MCF 10A (cell line): ENCODE measurements at places on chromosomes 3 and 15. TPM values are rescaled to one million over a fixed set of nuclear protein-coding genes. Genes with fewer than 3 reads are reported as not detected.

- H3K27me3 ChIP-seq: no peaks in the 10 kb centered on the region
- H3K27ac ChIP-seq: no peak overlapping the region
- no peak for DNase-seq
- H3K4me3 ChIP-seq: no peak overlapping the region
- peaks cover 6% of the 10 kb centered on the region for H3K36me3 ChIP-seq
Observed at GRCh38 chr15:57445872-57446271, 69.6 kb downstream of the CGNL1 start.

- H3K36me3 ChIP-seq: no peaks in the 10 kb centered on the region
- H3K4me3 ChIP-seq: no peak overlapping the region
Observed at GRCh38 chr3:105108823-105109222, 257.9 kb upstream of the ALCAM start.

DNA sequence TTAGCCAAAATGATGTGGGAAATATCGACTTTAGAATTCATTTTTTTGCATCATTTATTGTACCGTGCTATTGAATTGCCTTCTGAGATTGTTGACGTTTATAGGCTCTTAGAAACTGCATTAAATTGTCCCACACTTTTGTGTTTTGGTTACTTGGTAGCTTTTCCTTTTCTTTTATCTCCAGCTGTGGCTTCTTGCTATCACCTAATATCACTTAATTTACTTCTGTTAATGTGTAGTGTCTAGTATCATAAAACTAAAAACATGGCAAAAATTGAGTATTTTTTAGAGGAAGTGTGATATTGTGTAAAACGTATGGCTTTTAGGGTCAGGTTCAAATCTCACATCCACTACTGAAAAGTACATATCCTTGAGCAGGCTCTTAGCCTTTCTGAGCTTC is 11.2 kb downstream of the TMOD3 start:
- no peak overlapping the region for H3K4me3 ChIP-seq
- H3K27ac ChIP-seq: peak overlapping the region; percentile 69
- no peaks in the 10 kb centered on the region for H3K27me3 ChIP-seq
- no peak for DNase-seq

GRCh38 chr15:56732135-56732885 is 999 bp downstream of the ZNF280D start:
- H3K4me3 ChIP-seq: peak overlapping the region; percentile 88
- H3K4me1 ChIP-seq: peaks cover 20% of the 10 kb centered on the region
- H3K27me3 ChIP-seq: no peaks in the 10 kb centered on the region

DNA sequence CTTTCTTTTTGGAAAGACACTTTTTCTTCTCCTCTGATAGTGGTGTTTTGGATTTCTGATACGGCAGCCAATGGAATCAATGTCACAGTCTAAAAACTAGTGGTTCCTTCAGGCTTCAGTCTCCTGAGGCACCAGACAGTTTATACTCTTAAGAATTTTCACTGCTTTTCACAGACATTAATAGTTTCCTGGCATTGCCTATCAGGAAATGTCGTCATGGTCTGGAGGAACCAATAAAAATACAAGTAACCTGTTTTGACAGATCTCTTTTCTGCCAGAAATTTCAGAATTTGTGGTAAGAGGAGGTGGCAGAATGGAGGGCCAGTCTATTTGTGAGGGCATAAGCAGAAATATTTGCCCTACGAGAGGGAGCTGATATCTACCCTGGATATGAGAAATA is 44.8 kb downstream of the FILIP1L start:
- H3K4me3 ChIP-seq: no peak overlapping the region
- DNase-seq: no peak
- H3K36me3 ChIP-seq: no peaks in the 10 kb centered on the region
- no peak overlapping the region for H3K27ac ChIP-seq

GRCh38 chr3:112958811-112959560 is 15.9 kb downstream of the CD200R1 start:
- no peak overlapping the region for H3K27ac ChIP-seq
- H3K36me3 ChIP-seq: no peaks in the 10 kb centered on the region
- H3K4me1 ChIP-seq: no peaks in the 10 kb centered on the region
- DNase-seq: no peak
- no peak overlapping the region for H3K4me3 ChIP-seq

GRCh38 chr15:63308491-63308890 is 31.1 kb downstream of the APH1B start:
- no peak for DNase-seq
- no peaks in the 10 kb centered on the region for H3K27me3 ChIP-seq
- H3K4me1 ChIP-seq: no peaks in the 10 kb centered on the region
- no peak overlapping the region for H3K4me3 ChIP-seq

- no peak overlapping the region for H3K27ac ChIP-seq
- H3K4me3 ChIP-seq: no peak overlapping the region
- H3K4me1 ChIP-seq: no peaks in the 10 kb centered on the region
- H3K27me3 ChIP-seq: peaks cover 14% of the 10 kb centered on the region
- DNase-seq: no peak
Observed at GRCh38 chr3:150203273-150203672, 204.8 kb upstream of the TSC22D2 start.

DNA sequence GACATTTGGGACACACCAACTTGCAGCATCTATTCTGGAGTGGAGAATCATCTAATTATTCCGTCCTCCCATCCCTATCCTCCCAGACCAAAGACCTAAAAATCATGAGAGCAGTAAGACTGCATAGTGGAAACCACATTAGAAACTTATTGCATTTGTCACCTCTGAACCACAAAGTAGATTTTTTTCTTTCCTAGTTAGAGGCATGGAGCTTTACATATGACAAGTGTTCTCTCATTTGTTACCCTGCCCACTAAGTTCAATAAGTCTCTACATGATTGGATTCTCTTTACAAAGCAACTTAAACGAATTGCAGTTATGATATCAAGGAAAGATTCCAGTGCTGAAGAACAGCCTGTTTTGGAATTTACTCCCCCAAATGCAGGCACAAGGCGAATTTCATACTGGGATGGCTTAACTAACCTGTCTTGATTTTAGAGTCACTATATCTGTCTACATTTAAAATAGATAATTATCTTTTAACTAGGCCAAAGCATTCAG is 42.3 kb upstream of the LRRFIP2 start:
- H3K4me1 ChIP-seq: peaks cover 10% of the 10 kb centered on the region
- no peak overlapping the region for H3K27ac ChIP-seq
- H3K36me3 ChIP-seq: no peaks in the 10 kb centered on the region
- no peaks in the 10 kb centered on the region for H3K27me3 ChIP-seq
- DNase-seq: no peak

- no peak overlapping the region for H3K4me3 ChIP-seq
- no peaks in the 10 kb centered on the region for H3K36me3 ChIP-seq
- DNase-seq: no peak
- H3K4me1 ChIP-seq: peaks cover 37% of the 10 kb centered on the region
- no peaks in the 10 kb centered on the region for H3K27me3 ChIP-seq
Observed at GRCh38 chr3:149625795-149626194, 32.0 kb downstream of the WWTR1 start.

DNA sequence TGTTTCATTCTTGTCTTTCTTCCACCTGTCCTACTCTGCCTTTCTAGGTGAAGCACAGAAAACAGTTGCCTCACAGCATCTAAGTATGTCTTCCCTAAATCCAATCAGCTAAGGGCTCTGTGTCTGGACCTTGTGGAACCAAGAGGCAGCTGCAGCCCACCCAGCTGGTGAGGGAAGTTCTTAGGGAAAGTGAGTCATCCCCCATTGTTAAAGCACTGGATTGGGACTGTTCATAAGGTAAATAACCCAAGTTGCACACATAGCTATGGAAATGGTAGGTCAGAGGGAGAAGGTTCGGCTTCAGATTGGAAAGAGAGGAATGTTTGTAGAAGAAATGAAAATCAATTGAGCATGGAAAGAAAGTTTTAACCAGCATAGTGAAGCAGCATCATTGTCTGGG is 18.0 kb upstream of the ARNT2 start:
- H3K4me1 ChIP-seq: no peaks in the 10 kb centered on the region
- H3K27me3 ChIP-seq: peaks cover 11% of the 10 kb centered on the region
- H3K4me3 ChIP-seq: no peak overlapping the region
- H3K36me3 ChIP-seq: no peaks in the 10 kb centered on the region
- no peak for DNase-seq

GRCh38 chr3:142944342-142944741 is 19.1 kb downstream of the PAQR9 start:
- H3K27ac ChIP-seq: no peak overlapping the region
- H3K4me1 ChIP-seq: peaks cover 6% of the 10 kb centered on the region
- DNase-seq: no peak
- H3K4me3 ChIP-seq: no peak overlapping the region
- peaks cover under 1% of the 10 kb centered on the region for H3K27me3 ChIP-seq

GRCh38 chr3:5694266-5694665 is 506.8 kb downstream of the EDEM1 start:
- no peak overlapping the region for H3K4me3 ChIP-seq
- no peak for DNase-seq
- no peaks in the 10 kb centered on the region for H3K27me3 ChIP-seq
- H3K4me1 ChIP-seq: no peaks in the 10 kb centered on the region
- H3K36me3 ChIP-seq: no peaks in the 10 kb centered on the region

GRCh38 chr15:42053010-42053409 is 32.2 kb upstream of the PLA2G4E start:
- no peaks in the 10 kb centered on the region for H3K27me3 ChIP-seq
- no peak for DNase-seq
- H3K36me3 ChIP-seq: peaks cover 4% of the 10 kb centered on the region
- no peak overlapping the region for H3K4me3 ChIP-seq
- peaks cover 9% of the 10 kb centered on the region for H3K4me1 ChIP-seq
- H3K27ac ChIP-seq: peak overlapping the region; percentile 53

- H3K27me3 ChIP-seq: no peaks in the 10 kb centered on the region
- H3K36me3 ChIP-seq: peaks cover 31% of the 10 kb centered on the region
- H3K4me1 ChIP-seq: no peaks in the 10 kb centered on the region
- H3K4me3 ChIP-seq: peak overlapping the region; percentile 93
- peak; percentile 26 for DNase-seq
Observed at GRCh38 chr3:47512416-47513124, 942 bp downstream of the ELP6 start.

DNA sequence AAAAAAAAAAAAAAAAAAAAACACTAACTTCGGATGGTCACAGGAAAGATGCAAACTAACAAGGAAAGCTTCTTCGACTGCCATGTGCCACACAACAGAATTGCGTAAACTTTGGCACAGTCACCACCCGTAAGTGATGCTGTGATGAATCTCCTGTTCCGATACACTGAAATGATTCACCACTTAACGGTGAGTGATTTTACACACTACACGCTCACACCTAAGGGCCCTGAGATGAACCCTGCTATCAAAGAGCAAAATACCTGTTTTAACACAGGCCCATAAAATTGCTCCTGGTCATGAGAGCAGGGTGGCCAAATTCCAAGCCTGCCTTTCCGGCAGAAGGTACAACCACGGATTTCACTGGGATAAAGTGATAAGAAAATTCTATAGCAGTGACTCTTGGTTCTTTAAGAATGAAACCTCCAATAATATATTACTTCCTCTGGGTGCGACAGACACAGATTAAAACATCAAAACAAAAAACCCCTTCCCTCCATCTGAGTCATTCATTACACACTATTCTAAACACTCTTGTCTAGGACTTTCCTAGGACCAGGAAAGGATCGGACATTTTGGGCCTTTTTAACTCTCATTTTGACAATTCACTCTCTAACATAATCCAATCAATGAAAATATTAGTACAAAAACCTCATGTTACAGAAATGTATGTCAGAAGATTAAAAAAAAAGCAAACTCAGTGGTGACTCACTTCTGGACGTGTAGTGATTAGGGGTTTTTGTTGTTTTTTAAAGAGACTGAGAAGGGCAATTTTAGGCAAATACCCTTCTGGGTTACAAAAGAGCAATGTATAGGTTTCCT is 28.3 kb downstream of the LRIG1 start:
- peak overlapping the region; percentile 76 for H3K27ac ChIP-seq
- H3K27me3 ChIP-seq: no peaks in the 10 kb centered on the region
- H3K36me3 ChIP-seq: no peaks in the 10 kb centered on the region

GRCh38 chr3:170257145-170257544 is 34.9 kb downstream of the PRKCI start:
- H3K27ac ChIP-seq: no peak overlapping the region
- DNase-seq: no peak
- H3K4me3 ChIP-seq: no peak overlapping the region
- H3K36me3 ChIP-seq: peaks cover 20% of the 10 kb centered on the region
- H3K27me3 ChIP-seq: no peaks in the 10 kb centered on the region
- H3K4me1 ChIP-seq: peaks cover 14% of the 10 kb centered on the region

Gene GMPS
- total RNA-seq: 92.4 and 128 TPM in 2 replicates

Gene IMPG2
- total RNA-seq: 0.26 and 0.37 TPM in 2 replicates

Gene SNRPA1
- 99.4 and 99.5 TPM in 2 replicates for total RNA-seq

Gene SEMA3F
- 34.6 and 51.5 TPM in 2 replicates for total RNA-seq

Gene NMD3
- 84.6 and 89.6 TPM in 2 replicates for total RNA-seq

Gene PTX3
- total RNA-seq: 159 and 217 TPM in 2 replicates

Gene VWA5B2
- not detected in 2 replicates for total RNA-seq

Gene ZNF385D
- total RNA-seq: 1.5 and 1.8 TPM in 2 replicates
